ENCODE measurements at places on chromosomes 12 and 14.

DNA sequence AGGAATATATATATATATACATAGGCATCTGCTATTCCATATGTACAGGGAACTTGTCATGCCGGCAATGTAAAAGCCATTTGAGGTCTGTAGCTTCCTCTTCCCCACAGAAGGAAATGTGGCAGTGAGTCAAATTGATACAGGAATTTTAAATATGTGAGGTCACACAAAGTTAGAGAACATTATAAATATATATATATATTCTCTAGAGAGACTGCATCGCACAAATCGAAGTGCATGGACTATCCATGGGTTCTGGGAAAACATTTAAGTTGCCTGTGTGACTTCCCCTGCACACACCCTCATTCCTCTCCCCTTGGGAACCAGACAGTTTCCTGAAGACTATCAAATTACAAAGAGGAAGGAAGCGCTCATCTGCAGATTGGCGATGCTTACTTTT lies 100.9 kb upstream of the CCDC91 start:
- no peak for DNase-seq

DNA sequence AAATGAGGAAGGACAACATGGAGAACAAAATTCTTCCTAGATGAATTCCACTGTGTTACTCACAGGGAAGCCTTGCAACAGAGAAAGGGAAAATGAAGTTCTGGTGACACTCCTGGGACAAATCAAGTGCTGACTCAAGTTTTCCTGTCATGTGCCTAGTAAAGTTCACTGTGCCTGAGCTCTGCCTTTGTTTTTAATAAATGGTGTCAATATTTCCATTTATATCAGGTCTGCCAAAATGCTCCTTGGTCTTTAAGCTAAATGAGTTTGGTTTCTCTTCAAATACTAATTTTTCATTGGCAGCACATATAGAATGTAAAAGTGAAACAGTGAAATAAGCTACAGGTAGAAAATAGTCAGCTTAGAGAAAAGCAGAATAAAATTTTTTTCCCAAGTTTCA lies 33.0 kb downstream of the HIGD1C start:
- DNase-seq = no peak

GRCh38 chr12:58171914-58172313 lies 230.5 kb downstream of the ATP23 start:
- no peak for DNase-seq

DNA sequence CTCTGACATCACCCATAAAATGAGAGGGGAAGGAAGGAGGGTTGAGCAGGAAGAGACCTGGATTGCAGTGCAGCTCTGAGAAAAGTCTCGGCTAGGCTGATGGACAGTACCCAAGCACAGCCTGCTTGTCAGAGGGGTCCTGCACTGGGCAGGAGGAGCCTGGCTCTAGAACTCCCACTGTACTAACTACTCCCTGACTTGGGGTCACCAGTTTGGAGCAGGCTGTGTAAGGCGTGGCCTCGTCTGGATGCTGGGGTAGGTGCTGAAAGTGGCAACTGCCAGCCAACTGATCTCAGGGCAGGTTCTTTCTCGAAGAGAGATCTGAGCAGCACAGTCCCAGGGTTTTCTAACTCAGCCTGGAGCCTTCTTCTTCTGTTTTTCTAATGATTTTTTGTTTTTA lies 176.3 kb downstream of the ATP23 start:
- DNase-seq = no peak

GRCh38 chr14:106120101-106120500 lies 593.7 kb downstream of the TMEM121 start:
- no peak for DNase-seq

- DNase-seq = no peak
Measured at GRCh38 chr14:100439781-100440180, 116.6 kb downstream of the SLC25A47 start.

DNA sequence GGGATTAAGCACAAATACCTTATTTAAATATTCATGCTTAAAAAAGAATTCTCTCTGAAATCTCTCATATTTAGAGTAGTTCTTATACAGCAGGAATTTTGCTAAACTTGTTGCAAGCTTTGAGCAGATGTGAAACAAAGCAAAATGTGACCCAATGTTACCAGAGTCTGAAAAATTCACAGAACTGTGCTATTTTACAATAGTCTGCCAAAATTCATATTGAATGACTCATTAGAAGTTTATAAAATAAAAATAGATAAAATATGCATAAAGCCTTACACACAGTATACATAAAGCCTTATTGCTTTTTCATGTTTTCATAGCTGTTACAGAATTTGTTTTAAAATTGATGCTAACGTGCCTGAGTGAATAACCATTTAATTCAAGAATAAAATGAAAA lies 17.8 kb upstream of the RHOJ start:
- no peak for DNase-seq

GRCh38 chr12:117521346-117521745 lies 159.9 kb upstream of the NOS1 start:
- no peak for DNase-seq

DNA sequence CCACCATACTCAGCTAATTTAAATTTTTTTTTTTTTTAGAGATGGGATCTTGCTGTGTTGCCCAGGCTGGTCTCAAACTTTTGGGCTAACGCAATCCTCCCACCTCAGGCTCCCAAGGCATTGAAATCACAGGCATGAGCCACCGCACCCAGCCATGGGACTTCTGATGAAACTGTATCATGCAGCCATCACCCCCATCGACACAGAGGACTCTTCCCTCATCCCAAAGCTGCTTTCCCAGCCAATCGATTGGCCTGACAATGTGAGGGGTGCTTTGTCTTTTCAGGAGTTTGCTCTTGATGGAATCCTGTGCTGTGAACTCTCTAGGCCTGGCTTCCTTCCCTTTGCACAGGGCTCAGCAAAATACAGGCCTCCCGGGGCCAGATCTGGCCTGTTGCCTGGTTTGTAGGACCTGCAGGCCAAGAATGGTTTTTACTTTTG lies 59.6 kb upstream of the NCOR2 start:
- no peak for DNase-seq

GRCh38 chr14:64995291-64995690 lies 8.6 kb downstream of the FNTB start:
- no peak for DNase-seq

DNA sequence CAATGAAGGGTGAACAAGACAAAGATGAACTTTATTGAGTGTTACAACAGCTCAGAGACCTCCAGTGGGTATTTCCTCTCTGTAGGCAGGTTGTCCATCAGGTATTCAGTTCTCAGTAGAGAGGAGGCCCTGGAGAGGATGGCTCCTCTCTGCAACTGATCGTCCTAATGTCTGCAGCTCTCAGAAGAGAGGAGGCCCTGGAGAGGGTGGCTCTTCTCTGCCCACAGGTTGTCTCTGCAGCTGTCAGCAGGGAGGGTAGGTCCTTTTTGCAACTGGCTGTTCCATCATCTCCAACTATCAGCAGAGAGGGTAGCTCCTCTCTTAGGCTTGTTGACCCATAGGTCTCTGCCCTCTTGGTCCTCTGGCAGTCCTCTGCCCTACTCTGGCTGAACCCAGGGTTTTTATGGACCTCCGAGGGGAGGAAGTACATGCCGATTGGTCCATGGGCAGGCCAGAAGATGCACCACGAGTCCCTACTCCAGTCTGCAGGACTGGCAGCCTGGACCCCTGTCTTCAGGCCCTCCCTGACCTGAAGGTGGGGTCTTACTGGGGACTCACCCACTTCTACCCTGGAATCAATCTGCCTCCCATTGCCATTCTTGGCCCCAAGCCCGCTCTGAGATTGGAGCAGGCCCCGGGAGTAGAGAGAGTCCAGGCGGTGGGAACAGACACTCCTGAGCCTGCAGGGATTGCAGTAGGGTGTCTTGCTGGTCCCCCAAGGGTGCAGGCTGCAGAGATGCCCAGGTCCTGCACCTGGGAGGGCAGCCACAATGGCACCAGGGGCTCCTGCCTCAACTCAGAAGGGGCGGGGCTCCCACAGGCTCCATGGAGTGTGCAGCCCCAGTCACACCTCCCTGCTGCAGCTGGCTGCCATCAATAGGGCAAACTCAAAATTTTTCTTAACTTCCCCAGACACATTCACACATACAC lies 2.3 kb downstream of the TMEM116 start:
- no peak for DNase-seq

DNA sequence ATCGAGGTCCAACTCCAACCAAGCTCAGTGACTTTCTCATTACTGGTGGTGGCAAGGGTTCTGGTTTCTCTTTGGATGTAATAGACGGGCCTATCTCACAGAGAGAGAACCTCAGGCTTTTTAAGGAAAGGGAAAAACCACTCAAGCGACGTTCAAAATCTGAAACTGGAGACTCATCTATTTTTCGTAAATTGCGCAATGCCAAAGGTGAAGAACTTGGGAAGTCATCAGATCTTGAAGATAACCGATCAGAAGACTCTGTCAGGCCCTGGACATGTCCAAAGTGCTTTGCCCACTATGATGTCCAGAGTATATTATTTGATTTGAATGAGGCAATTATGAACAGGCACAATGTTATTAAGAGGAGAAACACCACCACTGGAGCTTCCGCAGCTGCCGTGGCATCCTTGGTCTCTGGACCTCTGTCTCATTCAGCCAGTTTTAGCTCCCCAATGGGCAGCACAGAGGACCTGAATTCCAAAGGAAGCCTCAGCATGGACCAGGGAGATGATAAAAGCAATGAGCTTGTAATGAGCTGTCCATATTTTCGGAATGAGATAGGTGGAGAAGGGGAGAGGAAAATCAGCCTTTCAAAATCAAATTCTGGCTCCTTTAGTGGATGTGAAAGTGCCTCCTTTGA lies 343.5 kb upstream of the RGS6 start:
- no peak for DNase-seq

DNA sequence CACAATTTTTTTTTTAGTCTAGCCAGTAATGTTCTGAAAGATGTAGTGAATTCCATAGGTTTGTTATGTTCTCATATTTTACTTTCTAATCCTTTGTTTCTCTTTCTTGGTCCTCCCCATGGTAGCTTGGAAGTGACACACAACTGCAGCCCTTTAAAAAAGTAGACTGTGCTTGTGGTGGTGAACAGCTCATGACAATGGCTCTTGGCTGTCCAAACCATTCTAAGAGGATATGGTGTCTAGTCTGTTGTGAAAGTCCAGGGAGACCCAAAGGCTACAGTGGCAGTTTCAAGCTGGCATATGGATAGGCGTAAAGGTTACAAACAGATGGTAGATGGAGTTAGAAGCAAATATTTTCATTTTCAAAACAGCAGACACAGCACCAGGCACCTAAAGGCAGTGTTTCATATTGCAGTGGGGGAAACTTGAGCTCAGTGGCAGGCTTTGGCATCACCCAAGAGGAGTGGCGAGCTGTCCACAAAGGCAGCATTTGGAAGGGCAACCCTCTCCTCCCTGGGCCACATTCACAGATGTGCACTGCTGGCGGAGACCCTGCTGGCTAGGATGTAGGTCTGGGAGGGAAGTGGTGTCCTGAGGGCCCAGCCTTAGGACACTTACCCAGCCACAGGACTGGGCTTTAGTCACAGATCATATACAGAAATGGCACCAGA lies 102.1 kb downstream of the DYRK2 start:
- DNase-seq = no peak

DNA sequence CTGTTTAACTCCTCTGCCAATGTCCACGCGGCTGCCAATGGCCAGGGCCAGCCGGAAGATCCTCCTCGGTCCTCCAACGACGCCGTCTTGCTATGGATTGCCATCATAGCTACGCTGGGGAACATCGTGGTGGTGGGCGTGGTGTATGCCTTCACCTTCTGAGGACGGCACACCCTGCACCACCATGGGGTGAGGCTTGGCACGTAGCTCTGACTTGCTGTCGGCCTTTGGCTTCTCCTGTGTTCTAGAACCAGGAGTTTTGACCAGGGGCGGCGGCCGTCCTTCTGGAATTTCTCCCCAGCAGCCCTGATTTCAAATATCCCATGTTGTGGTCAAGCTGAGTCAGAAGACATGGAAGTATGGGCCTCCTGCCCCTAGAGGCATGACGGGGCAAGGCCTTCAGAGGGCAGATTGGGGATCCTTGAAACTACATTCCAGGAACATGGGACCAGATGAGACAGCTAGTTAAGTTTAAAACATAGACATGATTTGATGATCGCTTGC lies 47.5 kb downstream of the C14orf132 start:
- no peak for DNase-seq

- no peak for DNase-seq
Measured at GRCh38 chr14:91719839-91720238, 12.0 kb downstream of the CATSPERB start.

- no peak for DNase-seq
Measured at GRCh38 chr14:95507174-95507573, 9.3 kb downstream of the SYNE3 start.

GRCh38 chr12:28415755-28416154 lies 225.5 kb downstream of the CCDC91 start:
- DNase-seq = no peak

DNA sequence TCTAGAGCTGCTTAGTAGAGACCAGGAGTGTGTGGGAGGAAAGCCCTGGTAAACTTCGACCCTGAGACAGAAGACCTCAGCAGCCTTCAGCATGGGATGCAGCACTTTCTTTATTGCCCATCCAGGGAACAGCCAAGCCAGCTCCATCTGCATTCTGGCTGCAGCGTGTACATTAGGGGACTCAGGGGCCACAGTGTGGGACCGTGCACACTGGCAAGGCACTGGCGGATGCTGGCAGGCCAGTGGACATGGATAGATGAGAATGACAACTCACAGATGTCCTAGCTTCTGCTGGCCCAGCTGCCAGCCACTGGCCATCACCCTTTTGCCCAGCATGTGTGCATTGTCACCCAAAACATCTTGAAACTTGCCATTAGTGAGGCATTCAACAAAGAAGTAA lies 12.5 kb downstream of the PLD4 start:
- no peak for DNase-seq

GRCh38 chr14:57845316-57845715 lies 20.6 kb downstream of the SLC35F4 start:
- no peak for DNase-seq

- no peak for DNase-seq
Measured at GRCh38 chr14:68263563-68264259, 444.1 kb downstream of the RAD51B start.

- no peak for DNase-seq
Measured at GRCh38 chr14:78592616-78593219, 422.5 kb downstream of the NRXN3 start.

DNA sequence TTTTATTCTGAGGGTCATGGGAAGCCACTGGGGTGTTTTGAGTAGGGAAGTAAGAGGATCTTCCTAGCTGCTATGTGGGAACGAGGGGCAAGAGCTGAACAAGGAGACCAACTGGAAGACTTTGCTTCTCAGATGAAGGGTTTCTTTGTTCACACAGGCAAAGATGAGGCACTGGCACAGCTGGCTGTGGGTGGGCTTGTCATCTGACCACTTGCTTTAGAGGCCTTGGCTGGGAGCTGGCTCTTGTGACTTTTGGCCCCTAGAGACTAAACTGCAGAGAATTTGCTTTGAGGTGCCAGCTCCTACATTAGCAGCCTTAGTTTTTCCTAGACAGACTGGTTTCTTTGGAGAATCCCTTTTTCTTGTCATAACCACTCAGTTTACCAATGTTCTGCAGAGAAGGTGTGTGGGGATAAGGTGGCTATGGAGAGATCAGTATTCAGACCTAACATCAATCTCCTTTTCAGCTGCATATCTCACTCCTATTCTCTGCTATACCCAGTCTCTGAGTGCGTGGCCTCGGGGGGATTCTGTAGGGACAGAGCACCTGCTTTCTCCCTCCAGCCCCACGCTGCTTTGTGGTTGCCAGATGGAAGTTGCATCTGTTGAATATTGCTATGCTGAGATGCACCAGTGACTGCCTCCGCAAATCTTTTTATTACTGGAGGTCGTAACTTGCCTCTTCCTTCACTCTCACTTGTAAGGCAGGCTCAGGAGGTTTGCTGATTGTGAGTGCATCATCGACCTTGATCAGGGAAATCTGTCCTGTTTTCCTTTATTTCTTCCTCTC lies 12.7 kb downstream of the PPP2R5C start:
- no peak for DNase-seq

Measured in natural killer cell (primary cell).